Activated CD4-positive, alpha-beta T cell treated with anti-CD3 and anti-CD28 coated beads, Interleukin-2, amount 50 U/mL, for 16 hours (primary cell): ENCODE measurements at places on chromosomes 3 and 15.

GRCh38 chr3:188060840-188061544, 93.0 kb upstream of the LPP start:
- DNase-seq: peak; percentile 88

GRCh38 chr3:196175722-196176121, 35.5 kb downstream of the ZDHHC19 start:
- no peak for DNase-seq

GRCh38 chr15:63090472-63090871, 31.2 kb upstream of the LACTB start:
- DNase-seq: no peak

DNA sequence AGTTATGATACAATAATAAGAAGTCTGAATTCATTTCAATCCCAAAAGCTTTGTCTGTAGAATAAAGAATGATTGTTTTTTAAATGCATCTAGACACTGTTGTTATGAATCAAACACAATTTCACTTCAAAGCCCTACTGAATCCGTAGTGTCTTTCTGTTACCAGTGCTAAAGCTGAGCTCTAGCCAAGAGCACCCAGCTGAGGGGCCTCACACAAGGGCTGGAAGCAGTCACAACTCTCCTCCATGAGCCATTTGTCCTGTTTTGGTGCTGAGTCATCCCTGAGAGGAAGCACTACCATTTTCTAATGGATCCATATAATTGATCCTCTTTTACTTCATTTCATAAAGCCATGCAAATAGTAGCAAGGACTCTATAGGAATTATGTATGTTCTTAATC, 158.2 kb upstream of the ANKRD28 start:
- no peak for DNase-seq
